ENCODE measurements at places on chromosomes 2 and 18.

GRCh38 chr2:110157153-110157793, 41.7 kb upstream of the MALL start:
- DNase-seq = peak; percentile 33

DNA sequence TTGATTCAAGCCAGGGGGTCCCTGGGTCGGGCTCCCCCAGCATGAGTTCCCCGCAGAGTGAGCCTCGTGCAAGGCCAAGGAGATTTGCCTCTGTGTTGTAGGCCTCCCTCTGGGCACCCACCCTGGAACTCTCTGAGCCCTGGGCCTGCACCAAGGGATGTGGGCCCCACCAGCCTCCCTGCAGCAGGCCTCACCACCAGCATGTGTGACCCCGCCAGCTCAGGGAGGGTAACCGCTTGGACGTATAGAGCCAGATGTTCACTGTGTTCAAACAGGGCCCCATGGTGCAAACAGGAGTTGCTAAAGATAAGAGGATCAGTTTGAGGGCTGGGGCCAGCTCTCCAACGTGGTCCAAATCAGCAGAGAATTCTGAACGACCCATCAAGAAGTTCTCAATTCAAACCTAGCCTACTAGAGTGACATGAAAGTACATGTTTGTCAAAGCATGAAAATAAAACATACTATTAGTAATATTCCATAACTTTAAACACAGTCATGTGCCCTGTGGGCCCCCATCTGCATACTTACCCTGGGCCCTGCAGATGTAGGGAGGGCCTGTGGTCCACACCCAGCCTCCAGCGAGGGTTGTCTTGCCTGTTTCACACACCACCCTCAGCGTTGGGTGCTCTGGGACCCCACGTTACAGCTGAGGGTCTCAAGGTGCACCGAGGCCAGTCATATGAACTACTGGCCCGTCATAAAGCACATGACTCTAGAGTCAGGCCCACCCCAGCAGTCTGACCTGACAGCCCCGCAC, 5.5 kb upstream of the TUBB6 start:
- DNase-seq = no peak

DNA sequence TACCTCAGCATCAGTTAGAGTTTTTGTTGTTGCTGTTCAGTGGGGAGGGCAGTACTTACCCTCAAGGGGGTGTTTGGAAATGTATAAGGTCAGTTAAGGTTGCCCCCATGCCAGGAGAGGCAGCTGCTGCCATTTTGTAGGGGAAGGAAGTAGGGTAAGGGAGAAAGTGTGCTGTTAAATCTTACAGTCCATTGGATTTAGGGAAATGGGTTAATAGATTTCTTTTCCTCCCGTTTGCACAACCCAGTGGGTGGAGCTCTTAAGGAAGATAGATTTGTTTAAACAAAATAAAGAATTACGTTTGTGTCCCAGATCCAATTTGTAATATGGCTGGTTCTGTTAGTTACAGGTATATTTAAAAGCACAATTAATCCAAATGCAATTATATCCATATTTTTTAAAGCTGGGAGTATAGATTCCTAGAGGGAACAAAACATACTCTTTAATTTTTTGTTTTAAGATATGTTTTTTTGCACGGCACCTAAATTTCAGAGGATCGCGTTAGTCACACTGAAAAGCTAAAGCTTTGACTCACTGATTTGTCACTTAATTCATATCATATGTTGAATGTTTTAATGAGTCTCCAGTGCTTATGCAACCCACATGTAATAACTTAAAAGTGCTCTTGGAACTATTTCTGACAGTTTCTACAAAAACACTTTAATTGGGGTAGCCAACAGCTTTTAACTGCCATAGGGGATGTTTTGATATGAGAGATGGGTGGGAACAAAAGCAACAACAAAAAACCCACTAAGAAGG, 9.0 kb upstream of the CWC22 start:
- no peak for DNase-seq

- DNase-seq = no peak
Observed at GRCh38 chr18:64210401-64210949, 61.6 kb upstream of the LINC00305 start.

- DNase-seq = peak; percentile 58
Observed at GRCh38 chr2:55616551-55617174, 759 bp downstream of the PPP4R3B start.

- DNase-seq = no peak
Observed at GRCh38 chr2:209236377-209236776, 187.5 kb upstream of the MAP2 start.

GRCh38 chr18:79802298-79802697, 4.6 kb downstream of the KCNG2 start:
- DNase-seq = no peak

- DNase-seq = peak; percentile 99
Observed at GRCh38 chr2:74454654-74455511, at the start of gene INO80B. TSS of gene INO80B (plus strand) at chr2:74455087. CDS start at chr2:74455117, 30 bp downstream.

DNA sequence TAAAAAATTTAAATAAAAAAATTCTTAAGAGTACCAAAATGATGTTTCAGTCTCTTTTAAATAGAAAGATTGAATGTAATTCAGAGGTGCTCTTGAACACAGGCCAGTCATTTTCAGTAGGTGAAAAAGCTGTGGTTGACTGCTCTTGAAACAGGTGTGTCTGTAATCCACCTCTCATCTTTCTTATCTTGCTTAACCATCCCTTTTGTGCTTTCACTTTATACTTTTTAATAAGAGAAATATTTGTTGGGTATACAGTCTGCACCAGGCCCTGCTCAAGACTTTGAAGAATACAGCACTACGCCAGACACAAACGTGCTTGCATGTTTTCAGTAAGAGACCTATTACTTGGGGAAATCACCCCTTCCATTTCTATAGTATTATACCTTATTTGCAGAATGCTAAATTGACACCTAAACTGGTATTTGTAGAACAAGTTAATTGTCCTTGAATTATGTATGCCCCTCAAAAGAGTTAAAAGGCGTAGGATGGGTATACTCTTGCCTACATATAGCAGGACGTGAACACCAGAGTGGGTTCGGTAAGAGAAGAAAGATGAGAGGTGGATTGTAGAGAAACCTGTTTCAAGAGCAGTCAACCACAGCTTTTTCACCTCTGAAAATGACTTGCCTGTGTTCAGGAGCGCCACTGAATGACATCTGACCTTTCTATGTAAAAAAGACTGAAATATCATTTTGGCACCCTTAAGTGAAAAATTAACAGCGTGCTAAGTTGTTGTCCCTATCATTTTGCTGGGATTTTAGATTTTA, 4.0 kb upstream of the RTN4 start:
- DNase-seq = peak; percentile 35

DNA sequence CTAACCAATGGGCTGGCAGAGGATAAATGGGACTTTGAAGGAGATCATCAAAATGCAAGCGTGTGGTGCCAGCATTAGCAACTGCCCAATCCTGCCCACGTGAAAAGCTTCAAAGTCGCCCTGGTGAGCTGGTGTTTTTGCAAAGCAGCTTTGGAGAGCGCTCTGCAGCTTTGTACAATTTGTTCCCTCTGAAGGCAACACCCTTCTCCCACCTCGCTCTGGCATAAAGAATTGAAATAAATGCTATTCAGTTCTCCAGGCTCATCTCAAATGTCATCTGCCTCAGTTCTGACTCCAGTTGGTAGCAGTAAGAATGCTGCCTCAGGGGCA, 3.5 kb downstream of the COPS9 start:
- DNase-seq = no peak

DNA sequence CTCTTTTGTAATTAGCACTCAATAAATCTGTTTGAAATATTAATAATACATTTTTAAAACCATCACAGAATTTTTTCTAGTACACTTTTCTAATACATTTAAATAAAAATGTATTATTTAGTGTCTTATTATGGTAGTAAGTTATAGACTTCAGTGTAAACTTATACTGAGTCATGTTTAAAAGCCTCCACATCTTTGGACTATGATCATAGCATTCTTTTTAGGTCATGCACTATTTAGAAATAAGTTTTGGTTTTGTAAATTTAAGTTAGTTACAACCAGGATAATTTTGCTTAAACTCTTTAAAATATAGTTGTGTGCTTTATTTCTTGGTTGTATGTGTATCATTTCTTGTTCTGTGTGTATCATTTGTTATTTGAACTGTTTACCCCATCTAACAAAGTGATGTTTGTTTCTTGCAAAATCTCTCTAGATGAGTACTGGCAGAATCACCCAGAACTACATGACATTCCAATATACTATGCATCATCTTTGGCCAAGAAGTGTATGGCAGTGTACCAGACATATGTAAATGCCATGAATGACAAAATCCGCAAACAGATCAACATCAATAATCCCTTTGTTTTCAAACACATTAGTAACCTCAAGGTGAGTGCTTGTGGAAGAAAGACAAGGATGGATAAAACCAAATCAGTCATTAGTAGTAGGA, 16.7 kb downstream of the CPSF3 start:
- DNase-seq = no peak

DNA sequence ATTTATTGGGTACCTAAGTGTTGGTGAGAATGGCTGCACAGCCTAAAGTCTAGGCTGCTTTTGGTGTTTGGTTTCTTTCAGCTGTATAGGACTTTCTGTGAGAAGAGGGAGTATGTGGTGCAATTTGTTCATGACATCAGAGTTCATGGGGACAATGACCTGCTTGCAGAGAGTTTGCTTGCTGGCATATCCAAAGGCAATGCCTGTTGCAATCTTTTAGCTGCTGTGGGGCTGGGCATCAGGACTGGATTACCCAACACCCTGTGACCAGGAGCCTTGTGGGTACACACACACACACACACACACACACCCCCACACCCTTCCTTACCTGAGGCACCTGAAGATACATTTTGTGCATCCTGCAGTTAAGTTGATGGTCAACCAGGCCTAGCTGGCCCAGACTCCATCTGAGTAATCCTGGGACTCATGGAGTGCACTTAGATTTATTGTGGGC, 68.4 kb downstream of the LIPG start:
- no peak for DNase-seq

DNA sequence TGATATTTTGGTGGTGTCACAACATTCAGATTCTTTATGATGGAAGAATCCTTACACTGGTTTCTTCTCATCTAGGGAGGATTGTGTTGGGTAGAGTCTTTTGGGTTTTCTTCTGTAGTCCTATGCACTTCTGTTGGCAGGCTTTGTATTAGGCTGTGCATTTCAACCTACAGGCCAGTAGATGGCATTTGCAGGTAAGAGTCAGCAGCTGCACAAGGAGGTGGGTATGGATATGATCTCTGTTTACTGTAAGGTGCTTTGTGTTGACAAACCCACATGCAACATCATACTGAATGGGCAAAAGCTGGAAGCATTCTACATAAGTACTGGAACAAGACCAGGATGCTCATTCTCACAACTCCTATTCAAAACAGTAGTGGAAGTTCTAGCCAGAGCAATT, 656.8 kb downstream of the METTL4 start:
- DNase-seq = no peak

DNA sequence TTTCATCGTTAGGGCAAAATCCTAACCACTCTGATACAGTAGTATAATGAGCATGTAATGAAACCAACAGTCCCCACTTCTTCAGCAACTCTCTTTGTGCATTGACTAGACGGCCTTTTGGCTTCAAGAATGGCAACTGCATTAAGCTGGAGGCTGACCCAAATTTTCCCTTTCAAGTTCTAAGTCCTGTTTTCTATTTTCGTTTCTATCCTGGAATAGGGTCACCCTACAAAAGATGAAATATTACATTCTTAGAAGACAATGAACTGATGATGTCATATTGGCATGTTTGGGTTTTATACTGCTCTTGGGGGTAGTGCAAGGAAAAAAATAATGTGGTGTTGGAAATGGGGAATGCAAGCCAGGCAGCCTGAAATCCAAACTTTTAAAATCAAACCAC, 254.4 kb downstream of the ETAA1 start:
- DNase-seq = no peak

- no peak for DNase-seq
Observed at GRCh38 chr2:204491528-204491927, 53.7 kb upstream of the PARD3B start.

- no peak for DNase-seq
Observed at GRCh38 chr2:69043736-69044400, 30.9 kb downstream of the ANTXR1 start.

- DNase-seq = peak; percentile 66
Observed at GRCh38 chr18:62523631-62524439, 1.0 kb downstream of the ZCCHC2 start.

DNA sequence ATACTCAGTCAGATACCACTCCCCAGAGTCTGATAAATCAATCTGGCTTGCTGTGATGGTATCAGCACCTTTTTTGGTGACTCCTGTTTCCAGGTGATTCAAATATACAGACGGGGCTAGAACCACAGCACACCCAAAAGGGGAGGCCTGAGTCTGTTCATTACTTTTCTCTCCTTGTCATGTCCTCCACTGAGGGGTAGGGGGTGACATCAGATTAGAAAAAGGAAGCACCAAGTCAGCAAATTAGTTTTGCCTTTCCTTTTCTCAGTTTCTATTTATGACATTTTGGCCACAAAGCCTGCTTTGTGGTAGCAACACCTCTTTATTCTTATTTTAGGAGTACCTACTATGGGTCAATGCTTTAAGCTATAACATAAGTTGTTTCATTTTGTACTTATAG, 127.4 kb downstream of the CCDC102B start:
- no peak for DNase-seq

DNA sequence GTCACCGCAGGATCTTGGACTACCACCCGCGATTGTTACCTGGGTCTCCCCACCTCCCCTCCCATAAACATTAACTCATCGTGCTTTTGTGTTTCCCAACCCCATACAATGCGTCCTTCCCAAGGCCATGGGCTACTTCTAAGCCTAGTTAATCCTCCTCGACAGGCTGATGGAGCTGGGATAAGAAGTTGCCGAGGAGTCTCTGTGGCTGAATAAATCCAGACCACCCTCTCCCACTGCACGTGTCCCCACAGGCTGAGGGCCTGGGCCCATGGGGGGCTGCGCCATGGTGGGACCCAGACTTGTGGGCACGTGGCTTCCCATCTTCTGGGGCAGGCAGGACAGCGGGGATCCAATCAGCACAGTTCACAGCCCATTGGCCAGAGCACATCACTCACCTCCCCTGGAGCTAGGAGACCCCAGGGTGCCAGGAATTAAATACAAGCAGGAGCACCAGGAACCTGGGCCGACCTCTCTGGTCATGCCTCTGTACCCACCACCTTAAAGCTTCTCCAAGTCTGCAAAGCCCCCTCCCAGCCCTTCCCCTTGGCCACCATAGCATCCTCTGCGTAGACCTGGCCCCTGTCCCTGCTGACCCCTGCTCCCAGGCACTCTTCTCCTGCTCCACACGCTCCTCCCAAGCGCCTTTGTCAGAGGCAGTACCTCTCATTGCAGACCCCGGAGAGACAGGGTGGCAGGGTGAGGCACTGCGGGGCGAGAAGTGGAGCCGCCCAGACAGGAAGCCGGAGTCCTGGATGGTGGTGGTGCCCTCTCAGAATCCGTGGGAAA, 51.0 kb upstream of the ID2 start:
- DNase-seq = no peak

GRCh38 chr18:41577529-41577928, 377.5 kb upstream of the PIK3C3 start:
- DNase-seq = no peak

- DNase-seq = peak; percentile 53
Observed at GRCh38 chr2:238061315-238062202, 758 bp downstream of the SCLY start.

Measured in activated CD4-positive, alpha-beta memory T cell treated with anti-CD3 and anti-CD28 coated beads for 36 hours (primary cell).